ENCODE measurements at places on chromosomes 6 and 20.

DNA sequence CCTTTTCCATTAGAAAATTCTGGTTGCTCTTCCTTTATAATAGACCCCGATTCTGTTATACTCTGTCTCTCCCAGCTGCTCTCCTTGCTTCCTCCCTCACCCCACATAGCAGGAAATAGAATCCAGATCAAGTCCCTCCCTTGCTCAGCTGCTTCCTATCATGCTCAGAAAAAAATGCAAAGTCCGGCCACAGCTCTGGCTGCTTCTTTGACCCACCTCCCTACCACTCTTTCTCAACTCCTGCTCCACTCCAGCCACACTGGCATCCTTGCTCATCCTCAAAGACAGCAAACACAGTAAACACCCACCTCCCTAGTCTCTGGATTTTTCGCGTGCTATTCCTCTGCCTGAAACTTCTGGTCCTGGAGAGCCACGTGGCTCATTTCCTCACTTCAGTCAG, 9.1 kb upstream of the SLC22A16 start:
- no peak for DNase-seq
- H3K4me1 ChIP-seq = no peaks in the 10 kb centered on the region
- H3K27me3 ChIP-seq = no peaks in the 10 kb centered on the region
- H3K4me3 ChIP-seq = no peak overlapping the region
- H3K36me3 ChIP-seq = no peaks in the 10 kb centered on the region

DNA sequence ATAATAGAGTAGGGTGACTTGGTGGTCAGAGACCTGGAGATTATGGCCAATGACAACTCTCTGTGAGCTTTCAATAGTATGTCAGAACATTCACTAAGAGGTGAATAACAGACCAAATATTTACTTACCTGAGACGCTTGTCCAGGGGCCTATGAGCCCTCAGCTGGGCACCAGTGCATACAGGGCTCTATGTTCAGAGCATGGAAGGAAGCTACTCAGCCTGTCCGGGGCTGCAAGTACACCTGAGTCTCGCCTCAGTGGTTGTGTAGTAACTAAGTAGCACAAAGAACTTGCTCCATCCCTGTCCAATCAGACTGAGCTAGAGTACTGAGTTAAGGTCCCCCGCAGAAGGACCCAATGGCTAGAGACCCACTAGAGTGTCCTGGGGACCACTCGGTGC, 11.6 kb upstream of the SCGN start:
- no peak for DNase-seq
- H3K4me1 ChIP-seq = no peaks in the 10 kb centered on the region
- H3K36me3 ChIP-seq = no peaks in the 10 kb centered on the region
- no peak overlapping the region for H3K4me3 ChIP-seq
- no peaks in the 10 kb centered on the region for H3K27me3 ChIP-seq
- H3K27ac ChIP-seq = no peak overlapping the region

DNA sequence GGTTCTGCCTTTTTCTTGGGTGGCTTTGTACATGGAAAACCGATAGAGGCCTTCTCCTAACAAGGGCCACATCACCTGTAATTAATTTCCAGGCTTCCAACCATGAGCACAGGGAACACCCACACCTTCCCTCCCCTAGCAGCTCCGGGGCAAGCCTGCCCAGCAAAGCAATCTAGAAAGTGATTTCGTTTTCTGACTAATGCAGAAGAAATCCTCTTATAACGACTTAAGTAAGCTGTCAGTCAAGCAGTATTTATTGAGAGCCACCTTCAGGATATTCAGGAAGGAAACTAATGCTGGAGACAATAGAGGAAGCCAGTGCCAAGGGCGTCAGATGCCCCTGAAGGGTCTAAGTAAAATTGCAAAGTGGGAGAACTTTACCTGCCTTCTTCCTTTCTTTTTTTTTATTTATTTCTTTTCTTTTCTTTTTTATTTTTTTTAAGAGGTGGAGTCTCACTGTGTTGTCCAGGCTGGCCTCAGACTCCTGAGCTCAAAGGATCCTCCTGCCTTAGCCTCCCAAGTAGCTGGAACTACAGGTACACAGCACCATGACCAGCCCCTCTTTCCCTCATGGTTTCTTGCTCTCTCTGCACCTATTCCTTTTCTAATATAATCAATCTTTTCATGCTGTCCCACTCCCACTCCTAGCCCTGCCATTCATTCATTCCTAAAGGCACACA, 67.5 kb upstream of the MBOAT1 start:
- no peaks in the 10 kb centered on the region for H3K36me3 ChIP-seq
- H3K27me3 ChIP-seq = no peaks in the 10 kb centered on the region
- no peak overlapping the region for H3K4me3 ChIP-seq
- no peak for DNase-seq
- no peak overlapping the region for H3K27ac ChIP-seq

GRCh38 chr6:25173951-25174474, 105.2 kb upstream of the CARMIL1 start:
- H3K4me3 ChIP-seq = no peak overlapping the region
- no peak for DNase-seq
- H3K36me3 ChIP-seq = no peaks in the 10 kb centered on the region
- H3K27ac ChIP-seq = peak overlapping the region; percentile 77
- H3K27me3 ChIP-seq = no peaks in the 10 kb centered on the region
- H3K4me1 ChIP-seq = peaks cover 42% of the 10 kb centered on the region

GRCh38 chr6:56891754-56892153, 63.2 kb upstream of the BEND6 start:
- no peak overlapping the region for H3K27ac ChIP-seq
- H3K4me3 ChIP-seq = no peak overlapping the region
- peaks cover 11% of the 10 kb centered on the region for H3K4me1 ChIP-seq
- no peaks in the 10 kb centered on the region for H3K27me3 ChIP-seq
- DNase-seq = no peak

DNA sequence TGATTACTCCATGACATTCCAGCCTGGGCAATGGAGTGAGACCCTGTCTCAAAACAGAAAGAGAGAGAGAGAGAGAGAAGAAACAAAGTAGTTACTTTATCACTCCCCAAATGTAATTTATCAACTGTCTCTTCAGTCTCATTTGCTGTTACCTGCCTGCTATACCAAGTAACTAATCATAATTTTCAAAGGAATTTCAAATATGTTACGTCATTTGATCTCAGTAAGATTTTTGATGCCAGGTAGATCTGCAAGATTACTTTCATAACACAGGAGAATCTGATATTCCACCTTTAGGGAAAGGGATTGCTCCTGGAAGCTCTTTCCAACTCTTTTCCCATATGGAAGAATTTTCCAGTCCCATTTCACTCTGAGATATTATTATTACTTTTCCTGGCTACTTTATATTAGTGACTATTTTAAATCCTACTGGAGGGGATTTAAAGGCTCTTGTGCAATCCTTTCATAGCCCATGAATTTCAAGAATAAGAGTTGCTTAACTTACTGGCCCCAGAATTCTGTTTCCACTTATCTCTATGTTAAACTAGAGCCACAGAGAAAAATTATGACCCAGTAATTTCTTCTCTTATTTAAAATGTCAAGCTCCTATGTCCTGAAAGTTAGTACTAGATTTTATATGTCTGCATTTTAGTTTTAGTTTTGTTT, 390.2 kb upstream of the FLRT3 start:
- H3K27me3 ChIP-seq = no peaks in the 10 kb centered on the region
- no peak overlapping the region for H3K4me3 ChIP-seq
- no peaks in the 10 kb centered on the region for H3K4me1 ChIP-seq
- no peak for DNase-seq
- no peaks in the 10 kb centered on the region for H3K36me3 ChIP-seq

GRCh38 chr20:53692465-53693067, 98.9 kb upstream of the ZNF217 start:
- no peak overlapping the region for H3K4me3 ChIP-seq
- no peak for DNase-seq
- H3K27ac ChIP-seq = no peak overlapping the region
- H3K27me3 ChIP-seq = no peaks in the 10 kb centered on the region
- no peaks in the 10 kb centered on the region for H3K36me3 ChIP-seq

DNA sequence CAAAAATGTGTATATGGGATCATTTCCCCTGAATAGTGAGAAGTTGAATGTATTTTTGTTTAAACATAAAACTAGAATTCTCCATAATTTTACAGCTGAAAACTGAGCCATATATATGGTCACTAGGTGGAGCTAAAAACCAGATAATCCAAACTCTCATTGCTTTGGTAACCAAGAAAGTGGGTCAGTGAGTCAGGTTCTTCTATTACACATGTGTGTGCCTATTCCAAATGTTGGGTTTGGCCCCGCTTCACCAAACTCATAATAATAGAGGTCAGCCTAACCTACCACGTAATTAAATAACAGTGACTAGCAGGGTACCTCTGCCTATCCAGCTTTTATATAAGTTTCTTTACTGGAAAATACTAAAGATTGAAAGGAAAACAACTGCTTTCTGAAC, 19.3 kb upstream of the RNGTT start:
- H3K4me1 ChIP-seq = peaks cover 11% of the 10 kb centered on the region
- no peak for DNase-seq
- H3K27me3 ChIP-seq = no peaks in the 10 kb centered on the region
- H3K36me3 ChIP-seq = no peaks in the 10 kb centered on the region

DNA sequence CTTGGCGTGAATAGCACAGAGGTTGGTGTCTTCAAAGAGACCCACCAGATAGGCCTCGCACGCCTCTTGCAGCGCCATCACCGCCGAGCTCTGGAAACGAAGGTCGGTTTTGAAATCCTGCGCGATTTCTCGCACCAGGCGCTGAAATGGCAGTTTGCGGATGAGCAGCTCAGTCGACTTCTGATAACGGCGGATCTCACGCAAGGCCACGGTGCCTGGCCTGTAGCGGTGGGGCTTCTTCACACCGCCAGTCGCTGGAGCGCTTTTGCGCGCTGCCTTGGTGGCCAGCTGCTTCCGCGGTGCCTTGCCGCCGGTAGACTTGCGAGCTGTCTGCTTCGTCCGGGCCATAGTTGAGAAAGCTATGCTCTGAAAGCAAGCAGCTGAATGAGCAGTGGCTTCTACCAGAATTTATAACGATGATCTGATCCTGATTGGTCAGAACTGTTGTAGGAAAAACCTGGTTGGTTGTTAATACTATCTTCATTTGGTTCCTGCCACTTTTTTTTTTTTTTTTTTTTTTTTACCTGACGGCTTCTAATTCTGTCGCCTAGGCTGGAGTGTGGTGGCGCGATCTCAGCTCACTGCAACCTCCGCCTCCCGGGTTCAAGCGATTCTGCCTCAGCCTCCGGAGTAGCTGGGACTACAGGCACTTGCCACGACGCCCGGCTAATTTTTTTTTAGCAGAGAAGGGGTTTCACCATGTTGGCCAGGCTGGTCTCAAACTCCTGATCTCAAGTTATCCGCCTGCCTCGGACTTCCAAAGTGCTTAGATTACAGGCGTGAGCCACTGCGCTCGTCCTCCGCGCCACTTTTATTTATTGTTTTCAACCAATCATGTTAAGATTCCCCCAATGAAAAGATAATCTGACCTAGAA, 21.5 kb downstream of the OR2B2 start:
- H3K4me3 ChIP-seq = peak overlapping the region; percentile 36
- DNase-seq = no peak
- no peak overlapping the region for H3K27ac ChIP-seq
- H3K4me1 ChIP-seq = peaks cover 39% of the 10 kb centered on the region

DNA sequence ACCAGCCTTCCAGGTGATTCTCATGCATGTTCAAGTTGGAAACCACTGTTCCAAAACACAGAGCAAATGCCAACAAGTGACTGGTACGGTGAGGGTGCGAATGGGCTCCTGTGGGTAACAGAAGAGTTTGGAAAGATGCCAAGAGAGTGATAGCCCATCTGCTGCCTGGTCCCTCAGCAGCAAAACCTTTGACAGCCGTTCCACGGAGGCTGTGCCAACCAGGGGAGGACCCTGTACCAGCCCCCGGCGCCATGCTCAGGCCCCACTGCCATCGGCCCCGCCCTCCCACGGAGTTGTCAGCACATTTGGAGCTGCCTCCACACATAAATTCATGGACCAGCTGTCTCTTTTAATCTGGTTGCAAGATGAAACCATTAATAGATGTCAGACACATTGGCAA, 4.4 kb upstream of the PTPRT start:
- H3K4me3 ChIP-seq = no peak overlapping the region
- no peak for DNase-seq
- H3K36me3 ChIP-seq = no peaks in the 10 kb centered on the region
- no peaks in the 10 kb centered on the region for H3K27me3 ChIP-seq
- H3K27ac ChIP-seq = no peak overlapping the region

GRCh38 chr6:9250852-9251251, 815.5 kb upstream of the SLC35B3 start:
- no peaks in the 10 kb centered on the region for H3K4me1 ChIP-seq
- no peak overlapping the region for H3K4me3 ChIP-seq
- no peak overlapping the region for H3K27ac ChIP-seq
- H3K27me3 ChIP-seq = no peaks in the 10 kb centered on the region

DNA sequence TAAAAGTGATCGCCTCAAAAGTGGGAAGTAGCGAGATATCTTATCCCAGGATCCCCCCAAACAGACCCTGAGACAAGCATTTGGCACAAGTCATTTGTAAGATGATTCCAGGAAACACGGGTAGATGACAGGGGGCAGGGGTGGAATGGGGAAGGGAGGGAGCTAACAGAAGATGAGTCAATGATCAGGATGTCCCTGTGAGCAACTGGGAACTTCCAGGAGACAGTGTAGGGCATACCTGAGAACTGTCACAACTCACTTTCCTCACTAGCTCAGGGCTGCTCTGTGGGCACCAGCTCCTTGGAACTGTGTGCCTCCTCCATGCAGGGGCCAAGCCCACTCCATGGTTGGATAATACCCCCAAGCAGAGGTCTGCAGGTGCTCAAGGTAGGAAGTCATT, 38.5 kb upstream of the VSX1 start:
- H3K27ac ChIP-seq = no peak overlapping the region
- H3K27me3 ChIP-seq = no peaks in the 10 kb centered on the region
- no peaks in the 10 kb centered on the region for H3K36me3 ChIP-seq
- H3K4me3 ChIP-seq = no peak overlapping the region
- DNase-seq = no peak
- H3K4me1 ChIP-seq = no peaks in the 10 kb centered on the region
